ENCODE measurements at places on chromosomes 4 and X.

DNA sequence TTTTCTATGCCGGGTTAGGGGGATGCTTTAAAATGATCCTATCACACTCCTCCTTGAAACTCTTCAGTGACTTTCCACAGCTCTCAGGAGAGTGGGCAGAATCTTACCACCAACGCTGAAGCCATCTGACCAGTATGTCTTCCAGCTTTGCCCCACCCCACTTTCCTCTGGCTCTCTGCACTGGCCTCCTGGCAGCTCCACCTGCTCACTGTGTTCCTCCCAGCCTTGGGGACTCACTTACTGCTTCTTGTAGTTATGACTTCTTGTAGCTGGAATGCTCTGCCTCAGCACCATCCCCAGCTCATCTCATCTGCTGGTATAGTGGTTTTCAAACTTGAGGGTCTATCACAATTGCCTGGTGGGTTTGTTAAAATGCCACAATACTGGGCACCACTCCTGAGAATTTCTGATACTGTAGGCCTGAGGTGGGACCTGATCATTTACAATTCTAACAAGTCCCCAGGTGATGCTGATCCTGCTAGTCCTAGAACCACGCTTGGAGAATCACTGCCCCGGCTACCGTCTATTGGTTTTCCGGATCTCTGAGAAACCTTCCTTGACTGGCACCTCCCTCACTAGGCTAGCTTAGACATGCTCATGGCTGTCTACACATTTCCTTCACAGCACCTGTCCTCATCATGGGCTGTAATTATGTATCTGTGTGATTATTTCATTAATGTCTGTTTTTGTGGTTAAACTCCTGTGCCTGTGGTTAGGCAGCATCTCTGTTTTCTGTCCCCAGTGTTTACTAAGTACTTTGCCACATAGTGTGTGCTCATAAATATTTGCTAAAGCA lies 152.2 kb downstream of the MGST2 start:
- DNase-seq, result no peak

GRCh38 chr4:81314897-81315470 lies 100.0 kb upstream of the PRKG2 start:
- DNase-seq, result no peak

- DNase-seq, result no peak
Measured at GRCh38 chr4:56860781-56861180, 39.3 kb upstream of the SPINK2 start.

DNA sequence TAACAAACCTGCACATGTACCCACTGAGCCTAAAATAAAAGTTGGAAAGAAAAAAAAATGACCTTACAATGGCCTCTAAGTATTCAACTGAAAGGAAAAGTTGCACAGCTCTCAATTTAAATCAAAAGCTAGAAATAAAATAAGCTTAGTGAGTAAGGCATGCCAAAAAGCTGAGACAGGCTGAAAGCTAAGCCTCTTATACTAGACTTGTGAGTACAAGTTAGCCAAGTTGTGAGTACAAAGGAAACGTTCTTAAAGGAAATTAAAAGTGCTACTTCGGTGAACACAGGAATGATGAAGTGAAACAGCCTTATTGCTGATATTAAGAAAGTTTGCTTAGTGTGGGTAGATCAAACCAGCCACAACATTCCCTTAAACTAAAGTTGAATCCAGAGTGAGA lies 707.9 kb upstream of the PITX2 start:
- DNase-seq, result no peak
